ENCODE measurements at places on chromosomes 12 and 14.

DNA sequence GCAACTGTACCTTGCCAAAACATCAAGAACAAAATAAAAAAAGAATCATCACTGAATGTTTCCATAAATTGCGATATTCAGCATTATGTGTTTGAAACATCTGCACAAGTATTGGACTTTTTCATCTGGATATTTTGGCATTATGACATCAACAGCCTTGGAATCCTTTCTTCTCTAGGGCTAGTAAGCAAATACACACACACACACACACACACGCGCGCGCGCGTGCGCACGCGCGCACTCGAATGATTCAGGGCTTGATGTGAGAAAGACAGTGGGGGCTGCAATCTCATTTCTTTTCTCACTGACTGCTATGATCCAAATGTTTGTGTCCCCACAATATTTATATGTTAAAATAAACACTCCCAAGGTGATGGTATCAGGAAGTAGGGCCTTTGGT, 90.0 kb upstream of the SLC38A4 start:
- DNase-seq = peak; percentile 55

- DNase-seq = peak; percentile 25
These were observed 105.1 kb downstream of the NDUFA12 start for GRCh38 chr12:94898388-94898787.

- DNase-seq = no peak
These were observed 267.1 kb upstream of the CRY1 start for GRCh38 chr12:107360482-107360881.

- DNase-seq = no peak
These were observed 556.4 kb downstream of the SLC6A15 start for GRCh38 chr12:84356224-84356623.

DNA sequence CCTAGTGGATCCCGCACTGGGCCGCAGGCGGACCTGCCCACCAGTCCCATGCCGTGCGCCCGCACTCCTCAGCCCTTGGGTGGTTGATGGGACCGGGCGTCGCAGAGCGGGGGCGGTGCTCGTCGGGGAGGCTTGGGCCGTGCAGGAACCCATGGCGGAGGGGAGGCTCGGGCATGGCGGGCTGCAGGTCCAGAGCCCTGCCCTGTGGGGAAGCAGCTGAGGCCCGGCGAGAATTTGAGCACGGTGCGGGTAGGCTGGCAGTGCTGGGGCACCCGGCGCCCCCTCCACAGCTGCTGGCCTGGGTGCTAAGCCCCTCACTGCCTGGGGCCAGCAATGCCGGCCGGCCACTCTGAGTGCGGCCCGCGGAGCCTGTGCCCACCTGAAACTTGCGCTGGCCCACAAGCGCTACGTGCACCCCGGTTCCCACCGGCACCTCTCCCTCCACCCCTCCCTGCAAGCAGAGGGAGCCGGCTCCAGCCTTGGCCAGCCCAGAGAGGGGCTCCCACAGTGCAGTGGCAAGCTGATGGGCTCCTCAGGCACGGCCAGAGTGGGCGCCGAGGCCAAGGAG, 100.8 kb downstream of the PLEKHA5 start:
- DNase-seq = no peak

DNA sequence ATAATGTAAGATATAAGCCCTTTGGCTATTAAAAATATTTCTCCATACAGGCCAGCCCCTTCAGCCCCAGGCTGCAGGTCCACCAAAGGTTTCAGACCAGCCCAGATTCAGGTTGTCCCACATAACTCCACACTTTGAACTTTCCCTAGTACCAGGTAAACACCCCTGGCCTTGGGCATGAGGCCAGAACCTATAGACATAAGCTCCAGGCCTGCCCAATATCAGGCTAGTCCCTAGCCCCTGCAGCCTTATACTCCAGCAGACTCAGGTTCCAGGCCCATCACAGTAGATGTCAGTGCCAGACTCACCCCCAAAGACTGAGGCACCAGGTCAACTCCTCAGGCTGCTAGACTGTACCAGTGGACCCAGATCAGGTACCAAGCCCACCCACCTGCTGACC, 178.5 kb upstream of the DAAM1 start:
- no peak for DNase-seq

GRCh38 chr12:132396657-132397056, 67.3 kb upstream of the GALNT9 start:
- no peak for DNase-seq

DNA sequence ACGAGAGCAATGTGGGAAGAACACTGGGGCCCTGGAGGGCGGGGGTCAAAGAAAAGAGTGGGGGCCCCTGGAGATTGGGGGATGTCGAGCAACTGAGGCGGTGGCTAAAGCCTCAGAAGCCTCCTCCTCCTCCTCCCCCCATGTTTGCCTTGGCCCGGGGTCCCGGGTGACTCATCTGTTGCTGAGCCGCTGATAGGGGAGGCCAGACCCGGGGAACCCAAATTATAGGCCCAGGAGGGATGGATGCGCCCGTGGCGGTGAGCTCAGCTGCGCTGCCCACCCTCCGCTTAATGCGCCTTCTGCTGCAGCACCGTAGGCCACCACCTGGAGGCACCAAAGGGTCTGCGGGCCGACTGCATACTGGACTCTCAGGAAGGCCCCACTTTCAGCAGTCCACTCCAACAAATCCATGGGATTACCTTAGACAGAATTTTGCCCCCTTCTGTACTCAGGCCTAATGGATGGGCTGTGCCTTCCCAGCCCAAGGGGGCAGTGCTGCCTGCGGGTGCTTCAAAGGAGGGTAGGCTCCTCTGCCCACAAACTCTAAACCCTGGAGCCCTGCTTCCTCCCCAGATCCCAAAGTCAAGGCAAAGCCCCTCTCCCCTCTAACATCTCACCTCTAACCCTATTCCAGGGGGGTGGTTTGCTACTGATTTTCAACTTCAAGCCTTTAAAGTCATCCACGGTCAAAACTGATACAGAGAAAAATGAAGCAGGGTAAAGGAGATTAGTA, 2.6 kb upstream of the WNT10B start:
- peak; percentile 73 for DNase-seq

DNA sequence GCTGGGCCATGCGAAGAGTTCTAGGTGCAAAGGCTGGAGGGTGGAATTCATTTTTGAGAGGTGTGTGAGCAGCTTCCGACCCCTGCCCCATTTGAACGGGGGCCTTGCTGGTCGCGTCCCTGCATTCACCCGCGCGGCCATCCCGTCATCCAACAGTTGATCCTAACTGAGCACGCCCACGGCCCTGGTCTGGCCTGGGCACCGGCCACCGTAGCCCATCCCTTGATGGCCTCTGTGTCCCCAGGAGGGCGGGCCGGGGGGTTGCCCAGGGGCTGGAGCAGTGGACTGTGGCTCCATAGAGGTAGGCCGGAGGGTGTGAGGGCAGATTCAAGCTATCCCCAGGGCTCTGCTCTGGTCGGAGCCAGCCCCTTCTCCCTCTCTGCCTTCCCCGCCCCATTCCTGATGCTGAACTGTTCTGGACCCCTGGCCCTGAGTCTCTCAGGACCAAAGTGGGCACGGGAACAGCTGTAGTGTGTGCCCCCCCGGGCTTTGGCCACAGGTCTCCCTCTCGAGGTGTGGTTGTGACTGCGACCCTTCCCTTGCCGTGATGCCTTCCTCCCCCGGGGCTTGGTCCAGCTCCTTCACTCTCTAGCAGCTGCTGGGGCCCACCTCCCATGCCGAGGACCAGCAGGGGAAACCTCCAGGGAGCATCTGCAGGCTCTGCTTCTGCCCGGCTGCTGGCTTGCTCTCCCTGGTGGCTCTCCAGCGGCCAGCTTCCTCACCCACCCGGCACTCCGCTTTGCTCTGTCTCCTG, 9.1 kb downstream of the MEG3 start:
- no peak for DNase-seq

Measured in cardiac fibroblast (primary cell).